NCI-H2029 treated with DMSO at 0.1 percent for 48 hours (cell line): ENCODE measurements at places on chromosomes 5 and 9.

DNA sequence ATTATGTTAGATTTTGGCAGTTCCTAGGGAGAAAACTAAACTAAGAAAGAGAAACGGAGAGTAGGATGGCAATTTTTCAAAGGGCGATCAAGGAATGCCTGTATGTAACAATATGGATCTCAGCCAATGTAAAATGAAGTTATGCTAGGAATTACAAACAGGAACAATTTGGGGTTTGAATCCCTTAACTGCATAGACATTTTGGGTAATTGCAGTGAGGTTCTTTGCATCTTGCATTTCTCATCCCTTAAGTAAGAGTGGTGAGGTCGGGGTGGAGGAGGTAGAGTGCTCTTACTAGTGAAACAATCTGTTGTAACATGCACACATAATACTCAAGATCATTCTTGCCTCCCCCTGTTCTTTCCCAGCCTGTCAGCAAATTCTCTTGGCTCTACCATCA is 137.6 kb downstream of the NPR3 start:
- DNase-seq, result no peak

DNA sequence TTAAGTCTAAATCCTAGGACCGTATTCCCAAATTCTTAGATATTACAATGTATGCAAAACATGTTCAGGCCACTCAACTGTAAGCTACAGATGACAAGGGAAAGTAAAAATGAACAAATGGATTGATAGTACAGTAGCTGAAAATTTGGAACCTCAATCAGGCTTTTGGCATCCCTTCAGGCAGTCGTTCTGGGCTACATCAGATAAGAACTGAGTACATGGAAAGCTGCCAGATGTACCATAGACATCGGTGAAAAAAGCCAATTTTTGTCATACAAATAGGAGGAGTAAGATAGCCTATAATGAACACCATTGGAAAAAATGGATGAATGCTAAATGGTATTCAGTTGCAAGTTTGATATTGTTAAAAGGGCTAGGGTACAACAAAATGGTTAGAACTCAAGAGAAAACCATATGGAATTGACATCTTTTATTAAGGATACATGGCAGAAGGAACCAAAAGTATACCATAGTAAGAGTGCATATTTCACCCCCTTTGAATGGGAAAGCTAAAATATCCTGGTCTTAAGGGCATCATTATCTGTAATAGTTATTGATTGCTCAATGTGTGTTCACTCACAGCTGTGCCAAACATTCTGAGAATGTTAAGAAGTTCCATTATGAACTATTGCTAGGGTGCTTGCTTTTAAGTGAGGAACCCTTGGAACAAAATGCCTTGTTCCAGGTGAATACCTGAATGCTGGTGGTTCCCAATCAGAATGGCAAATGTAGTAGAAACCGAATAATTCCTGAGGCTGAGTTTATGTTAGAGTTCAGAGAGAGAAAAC is 86.4 kb downstream of the NR3C1 start:
- peak; percentile 5 for DNase-seq

DNA sequence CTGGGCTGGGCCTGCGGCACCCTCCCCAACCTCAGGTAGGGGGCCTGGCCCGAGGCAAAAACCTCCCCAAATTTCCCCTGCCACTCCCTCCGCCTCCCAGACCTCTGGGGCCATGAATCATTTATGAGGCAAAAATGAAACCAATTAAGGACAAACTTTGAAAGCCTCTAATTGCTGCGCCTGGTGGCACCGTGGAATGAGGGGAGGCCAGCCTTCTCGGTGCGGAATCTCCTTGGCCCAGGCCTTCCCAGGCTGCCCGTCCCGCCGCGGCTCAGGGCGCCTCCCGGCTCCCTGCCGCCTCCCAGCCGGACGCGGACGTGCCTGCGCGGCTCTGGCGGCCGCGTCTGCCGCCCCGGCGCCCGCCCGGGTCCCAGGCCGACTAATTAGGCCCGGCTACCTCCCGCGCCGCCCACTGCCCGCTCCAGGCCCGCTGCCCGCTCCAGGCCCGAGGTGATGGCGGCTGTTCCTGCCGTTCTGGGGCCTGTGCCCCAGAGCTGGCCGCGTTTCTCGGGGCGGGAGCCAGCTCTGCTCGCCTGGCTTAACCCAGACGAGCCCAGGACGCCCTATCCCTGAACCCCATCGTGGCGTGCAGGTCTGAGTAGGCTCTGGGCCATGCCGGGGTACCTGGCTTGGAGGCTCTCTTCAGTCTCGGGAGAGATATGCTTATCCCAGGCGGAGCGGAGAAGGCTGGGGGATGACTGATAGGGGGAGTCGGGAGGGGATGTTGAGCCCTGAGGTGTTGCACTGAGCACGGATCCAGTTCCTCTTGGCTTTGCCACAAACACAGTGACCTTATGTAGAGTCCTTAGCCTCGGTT is 20.1 kb downstream of the CXXC5 start:
- no peak for DNase-seq

- DNase-seq, result peak; percentile 79
These were observed 430.1 kb upstream of the MEF2C start for GRCh38 chr5:89313044-89313443.

DNA sequence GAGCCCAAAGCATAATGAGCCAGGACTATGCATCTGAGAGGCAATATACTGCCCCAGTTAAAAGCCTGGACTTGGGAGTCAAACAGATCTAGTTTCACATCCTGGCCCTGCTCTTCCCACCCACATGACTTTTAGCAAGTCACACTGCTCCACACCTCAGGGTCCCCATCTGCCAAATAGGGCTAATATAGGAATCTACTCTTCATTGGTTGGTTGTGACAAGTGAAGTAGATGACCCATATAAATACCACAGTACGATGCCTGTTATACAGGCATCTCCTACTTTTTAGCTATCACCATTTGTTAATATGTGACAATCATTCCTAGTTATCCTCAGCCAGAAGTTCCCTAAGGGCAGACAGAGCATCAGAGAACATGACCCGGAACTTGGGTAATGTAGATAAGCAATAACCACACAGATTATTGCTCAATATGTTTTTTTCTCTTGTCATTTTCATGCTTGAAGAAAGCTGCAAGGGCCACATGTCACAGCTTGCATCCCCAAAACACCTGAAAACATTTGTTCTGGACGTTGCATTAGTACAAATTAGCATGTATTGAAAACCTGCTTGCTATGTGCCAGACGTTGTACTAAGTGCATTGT is 20.4 kb downstream of the ADAM19 start:
- no peak for DNase-seq

DNA sequence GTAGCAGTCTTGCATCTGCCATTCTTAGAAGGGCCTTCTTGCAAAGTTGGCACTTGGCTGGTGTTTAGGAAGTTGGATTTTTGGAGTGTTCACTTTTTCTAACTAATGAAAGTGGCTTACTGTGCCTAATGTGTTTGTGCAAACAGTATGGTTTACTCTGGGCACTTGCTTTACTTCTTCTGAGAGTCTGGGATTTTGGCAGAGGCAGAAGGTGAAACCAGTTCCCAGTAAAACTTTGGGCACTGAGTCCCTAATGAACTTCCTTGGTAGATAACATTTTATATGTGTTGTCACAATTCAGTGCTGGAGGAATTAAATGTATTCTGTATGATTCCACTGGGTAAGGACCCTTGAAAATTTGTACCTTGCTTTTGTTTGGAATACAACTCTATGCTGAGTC is 155.7 kb downstream of the FAM170A start:
- no peak for DNase-seq

DNA sequence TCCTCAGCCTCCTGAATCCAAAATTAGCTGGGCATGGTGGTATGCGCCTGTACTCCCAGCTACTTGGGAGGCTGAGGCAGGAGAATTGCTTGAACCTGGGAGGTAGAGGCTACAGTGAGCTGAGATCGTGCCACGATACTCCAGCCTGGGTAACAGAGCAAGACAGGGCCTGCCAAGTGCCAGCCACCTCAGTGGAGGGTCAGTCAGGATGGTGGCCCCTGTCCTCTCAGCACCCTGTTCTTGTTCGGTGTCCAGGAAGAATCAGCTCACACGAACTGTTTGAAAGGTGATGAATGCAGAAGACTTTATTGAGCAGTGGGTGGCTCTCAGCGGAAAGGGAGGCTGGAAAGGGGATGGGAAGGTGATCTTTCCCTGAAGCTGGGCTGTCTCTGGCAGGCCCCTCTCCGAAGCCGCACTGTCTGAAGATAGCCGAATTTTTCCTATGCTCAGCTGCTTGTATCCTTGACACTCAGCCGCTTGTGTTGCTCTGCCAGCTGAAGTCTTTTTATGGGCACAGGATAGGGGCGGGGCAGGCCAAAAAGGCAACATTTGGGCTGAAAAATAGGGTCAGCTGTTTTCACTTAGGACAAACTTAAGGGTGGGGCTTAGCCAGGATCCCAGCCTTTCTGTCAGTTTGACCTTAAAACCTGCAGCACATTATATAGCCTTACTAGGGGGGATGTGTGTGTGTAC is 50.9 kb downstream of the UBE2R2 start:
- DNase-seq, result no peak

GRCh38 chr5:177005619-177006264 is 837 bp downstream of the UIMC1 start:
- DNase-seq, result no peak

GRCh38 chr9:4486176-4486575 is 4.1 kb upstream of the SLC1A1 start:
- DNase-seq, result no peak

- DNase-seq, result no peak
These were observed 257.9 kb downstream of the SGCD start for GRCh38 chr5:156584871-156585270.

GRCh38 chr5:89128906-89129625 is 246.1 kb upstream of the MEF2C start:
- DNase-seq, result no peak

DNA sequence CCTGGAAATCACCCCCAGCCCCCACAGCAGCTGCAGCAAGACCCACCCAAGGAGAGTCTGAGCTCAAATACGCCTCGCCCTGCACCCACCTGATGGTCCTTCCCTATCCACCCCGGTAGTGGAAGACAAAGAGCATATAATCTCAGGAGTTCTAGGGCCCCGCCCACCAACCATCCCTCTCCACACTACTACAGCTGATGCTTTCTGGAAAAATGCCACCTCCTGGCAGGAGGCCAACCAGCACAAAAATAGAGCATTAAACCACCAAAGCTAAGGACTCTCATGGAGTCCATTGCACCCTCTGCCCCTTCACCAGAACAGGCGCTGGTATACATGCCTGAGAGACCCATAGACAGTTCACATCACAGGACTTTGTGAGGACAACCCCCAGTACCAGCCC is 22.5 kb upstream of the NIPSNAP3A start:
- peak; percentile 21 for DNase-seq

DNA sequence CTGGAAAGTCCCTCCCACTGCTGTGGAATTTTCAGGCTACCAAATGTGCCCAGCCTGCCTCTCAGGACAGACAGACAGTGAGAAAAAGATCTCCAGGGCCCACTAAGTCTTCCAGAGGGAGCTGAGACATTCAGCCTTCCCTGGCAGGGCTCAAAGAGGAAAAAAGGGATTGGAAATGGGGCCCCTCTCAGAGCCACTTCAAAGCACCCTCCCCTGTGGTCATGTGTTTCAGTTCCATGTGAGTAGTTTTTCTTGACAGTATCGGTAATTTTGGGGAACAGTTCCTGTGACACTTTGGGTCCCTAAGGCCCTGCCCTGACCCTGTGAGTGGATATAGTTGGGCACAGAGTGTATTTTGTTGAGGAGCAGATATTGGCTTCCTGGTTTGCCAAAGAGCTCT is 25.0 kb downstream of the LARP1 start:
- no peak for DNase-seq
